Activated naive CD4-positive, alpha-beta T cell treated with Interleukin-2 at 50 U/mL for 16 hours (primary cell): ENCODE measurements at places on chromosomes 4 and X.

- no peak for DNase-seq
Measured at GRCh38 chrX:10326578-10326977, 169.8 kb downstream of the CLCN4 start.

- no peak for DNase-seq
Measured at GRCh38 chrX:124338733-124339514, 6.5 kb downstream of the TEX13D start.

GRCh38 chr4:101089168-101089567, 258.2 kb downstream of the PPP3CA start:
- no peak for DNase-seq

DNA sequence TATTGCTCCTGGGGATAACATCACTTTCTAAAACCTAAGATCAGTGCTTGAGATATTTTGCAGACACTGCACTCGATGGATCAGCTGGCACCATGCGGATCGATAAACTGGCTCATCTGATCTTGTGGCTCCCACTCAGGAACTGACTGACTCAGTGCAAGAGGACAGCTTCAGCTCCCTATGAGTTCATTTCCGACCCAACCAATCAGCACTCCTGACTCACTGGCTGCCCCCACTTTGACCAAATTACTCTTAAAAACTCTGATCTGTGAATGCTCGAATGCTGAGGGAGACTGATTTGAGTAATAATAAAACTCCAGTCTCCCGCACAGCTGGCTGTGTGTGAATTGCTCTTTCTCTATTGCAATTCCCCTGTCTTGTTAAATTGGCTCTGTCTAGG, 110.1 kb downstream of the ANAPC4 start:
- DNase-seq: no peak

DNA sequence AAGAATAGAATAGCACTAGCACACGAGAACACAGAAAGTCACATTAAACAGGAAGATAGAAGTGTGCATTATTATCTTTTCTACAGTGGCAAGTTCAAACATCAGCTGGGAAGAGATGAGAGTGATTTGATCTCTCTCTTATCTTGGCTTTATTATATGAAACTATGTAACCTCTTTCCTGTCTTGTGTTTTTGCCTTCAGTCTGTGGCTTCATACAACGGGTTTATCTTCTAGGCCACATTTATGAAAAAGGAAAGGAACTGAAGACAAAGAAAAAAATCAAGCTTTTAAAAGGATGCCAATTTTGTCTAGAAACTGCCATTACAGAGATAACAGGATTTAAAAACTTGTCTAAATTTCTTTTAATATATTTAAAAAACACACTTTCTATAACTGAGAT, 983.6 kb downstream of the RPA4 start:
- DNase-seq: no peak

- DNase-seq: no peak
Measured at GRCh38 chr4:166816890-166817289, 417.4 kb downstream of the SPOCK3 start.
